ENCODE measurements at places on chromosomes 1 and 21. TPM values are rescaled to one million over a fixed set of nuclear protein-coding genes. Genes with fewer than 3 reads are reported as not detected.

Gene C1orf94
- 0.07 TPM for polyA plus RNA-seq

Gene RGS4
- polyA plus RNA-seq: 48.5 TPM

Gene LIPI
- polyA plus RNA-seq: not detected

Gene VWA1
- 0.99 TPM for polyA plus RNA-seq

Gene SDC3
- 190 TPM for polyA plus RNA-seq

Gene IFI44L
- 20.6 TPM for polyA plus RNA-seq

Gene LCE2A
- not detected for polyA plus RNA-seq

Gene LTN1
- 3.6 TPM for polyA plus RNA-seq

Gene SLC30A10
- polyA plus RNA-seq: 0.17 TPM

Gene TCHH
- polyA plus RNA-seq: 0.32 TPM

Gene SPRR2F
- not detected for polyA plus RNA-seq

Gene AGT
- 6.3 TPM for polyA plus RNA-seq

Gene CFHR4
- not detected for polyA plus RNA-seq

Gene IL19
- not detected for polyA plus RNA-seq

Gene OR6N2
- polyA plus RNA-seq: not detected

Gene FCRL5
- under 0.01 TPM for polyA plus RNA-seq

Gene NBPF6
- not detected for polyA plus RNA-seq
